ENCODE measurements at places on chromosomes 1 and 21.

- no peak for DNase-seq
These were observed 81.8 kb downstream of the LAMC2 start for GRCh38 chr1:183267646-183268431.

DNA sequence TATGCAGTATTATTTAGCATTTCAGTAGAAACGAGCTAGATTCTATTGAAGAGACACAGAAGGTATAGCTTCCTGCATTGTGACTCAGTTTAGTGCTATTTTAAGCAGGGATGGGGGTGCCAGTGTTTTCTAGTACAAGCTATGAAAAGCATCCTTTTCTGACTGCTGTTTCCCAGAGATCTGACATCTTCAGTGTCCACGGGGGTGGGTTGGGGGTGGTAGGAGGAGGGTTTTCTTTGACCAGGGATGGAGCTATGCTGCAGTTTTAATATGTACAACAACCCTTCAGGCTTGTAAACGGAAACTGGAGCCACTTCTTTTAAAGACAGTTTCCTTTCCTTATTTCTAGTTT lies 2.7 kb upstream of the NEGR1 start:
- DNase-seq, result no peak

- DNase-seq, result no peak
These were observed 181.3 kb downstream of the ATP6V1G3 start for GRCh38 chr1:198359024-198359653.

- no peak for DNase-seq
These were observed 1.3 kb upstream of the SLC30A1 start for GRCh38 chr1:211580303-211580687.

DNA sequence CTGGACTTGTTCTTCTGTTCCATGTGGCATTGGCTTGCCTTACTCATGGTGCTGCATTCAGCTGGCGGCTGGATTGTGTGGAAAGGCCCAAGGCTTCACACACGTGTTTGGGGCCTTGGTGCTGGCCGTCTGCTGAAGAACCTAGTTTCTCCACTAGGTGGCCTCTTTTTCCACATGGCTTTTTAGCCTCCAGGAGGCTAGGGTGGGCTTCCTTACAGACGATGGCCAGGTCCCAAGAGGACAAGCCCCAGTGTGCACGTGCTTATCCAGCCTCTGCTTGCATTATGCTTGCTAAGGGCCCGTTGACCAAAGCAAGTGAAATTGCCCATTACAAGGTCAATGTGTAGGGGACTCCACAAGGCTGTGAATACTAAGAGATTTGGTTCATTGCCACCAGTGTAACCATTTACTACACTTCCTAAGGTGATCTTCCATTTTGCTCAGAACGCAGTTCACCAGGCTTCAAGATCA lies 47.5 kb upstream of the FOXO6 start:
- no peak for DNase-seq

GRCh38 chr1:101781201-101781831 lies 215.4 kb downstream of the OLFM3 start:
- no peak for DNase-seq
